CD4-positive, alpha-beta T cell treated with Interleukin-17A for 1 hour (primary cell): ENCODE measurements at places on chromosomes 4 and X.
A peak's percentile ranks its signal among the peaks of the same experiment; 100 is the strongest.

DNA sequence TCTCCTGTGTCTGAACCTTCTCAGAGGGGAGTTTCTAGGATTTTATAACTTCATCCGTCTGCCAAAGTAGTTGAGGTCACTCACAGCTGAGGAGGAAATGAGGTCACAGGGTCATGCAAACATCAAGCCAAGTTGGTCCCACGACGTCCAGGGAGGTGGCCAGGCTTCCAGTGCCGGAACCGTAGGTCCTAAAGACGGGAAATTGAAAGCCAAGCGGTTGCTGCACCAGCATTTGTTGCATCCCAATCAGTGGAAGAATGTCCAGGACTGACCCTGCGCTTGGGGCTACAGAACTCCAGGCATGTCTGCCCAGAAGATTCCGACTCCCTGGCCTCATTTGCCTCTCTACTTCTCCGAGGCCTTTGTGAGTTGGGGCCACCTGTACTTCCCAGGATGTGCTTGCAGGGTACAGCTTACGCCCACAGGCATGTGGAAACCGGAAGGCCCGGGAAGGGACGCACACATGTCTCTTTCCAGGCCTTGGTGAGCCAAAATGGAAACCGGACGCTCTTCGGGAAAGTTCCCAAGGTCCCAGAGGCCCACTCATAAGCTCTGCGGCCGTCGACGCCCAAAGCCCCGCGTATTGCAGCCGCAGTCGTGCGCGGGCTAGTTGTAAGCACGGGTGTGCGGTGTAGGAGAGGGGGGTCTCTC, 9.3 kb downstream of the PRDM8 start:
- no peak for DNase-seq

- DNase-seq, result no peak
Measured at GRCh38 chr4:139921429-139922184, 232.4 kb downstream of the MAML3 start.

GRCh38 chrX:10231461-10231860, 74.7 kb downstream of the CLCN4 start:
- no peak for DNase-seq

DNA sequence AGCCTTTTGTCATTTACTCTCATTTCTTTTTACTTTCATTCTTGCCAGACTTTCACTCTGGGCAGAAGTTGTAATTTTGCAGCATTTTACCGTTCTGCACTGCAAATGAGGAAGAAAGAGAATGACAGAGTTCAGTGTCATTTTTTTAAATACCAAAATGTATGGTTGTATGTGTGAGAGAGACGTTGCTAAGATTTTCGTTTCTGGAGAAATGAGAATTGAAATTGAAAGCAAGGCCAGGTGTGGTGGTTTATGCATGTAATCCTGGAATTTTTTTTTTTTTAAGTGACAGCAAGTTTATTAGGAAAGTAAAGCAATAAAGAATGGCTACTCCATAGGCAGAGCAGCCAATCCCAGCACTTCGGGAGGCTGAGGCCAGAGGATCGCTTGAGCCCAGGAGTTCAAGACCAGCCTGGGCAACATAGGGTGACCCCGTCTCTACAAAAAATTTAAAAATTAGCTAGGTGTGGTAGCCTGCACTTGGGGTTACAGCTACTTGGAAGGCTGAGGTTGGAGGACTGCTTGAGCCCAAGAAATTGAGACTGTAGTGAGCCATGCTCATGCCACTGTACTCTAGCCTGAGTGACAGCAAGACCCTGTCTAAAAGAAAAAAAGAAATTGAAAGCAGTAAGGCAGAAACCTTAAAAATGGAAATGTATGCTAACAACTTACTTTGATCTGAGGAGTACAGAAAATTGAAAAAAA, 12.9 kb downstream of the DCK start:
- peak; percentile 30 for DNase-seq

GRCh38 chr4:17911608-17912007, 100.8 kb downstream of the NCAPG start:
- no peak for DNase-seq

- no peak for DNase-seq
Measured at GRCh38 chr4:68360231-68360968, 10.5 kb upstream of the YTHDC1 start.

- DNase-seq, result no peak
Measured at GRCh38 chrX:150202641-150203247, 160.4 kb upstream of the MAMLD1 start.

DNA sequence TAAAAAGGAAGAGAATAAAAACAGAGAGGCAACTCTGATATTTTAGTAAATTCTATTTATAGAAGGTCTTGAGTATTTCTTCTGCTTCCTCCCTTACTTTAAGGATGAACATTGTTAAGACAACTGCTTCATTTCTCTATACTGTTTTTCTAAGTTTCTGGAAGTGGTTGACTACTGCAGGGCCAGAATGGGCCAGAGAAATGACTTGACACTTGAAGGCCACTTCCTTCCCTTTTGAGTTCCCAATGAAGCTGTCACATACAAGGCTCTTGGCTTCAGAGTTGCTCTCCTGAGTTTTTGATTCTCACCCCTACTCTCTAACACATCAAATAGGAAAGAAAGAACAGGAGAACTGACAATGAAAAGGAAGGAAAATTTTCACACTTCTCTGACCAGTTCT, 37.6 kb downstream of the PKD2 start:
- DNase-seq, result no peak

- DNase-seq, result no peak
Measured at GRCh38 chr4:74114234-74114633, 15.2 kb upstream of the CXCL2 start.

DNA sequence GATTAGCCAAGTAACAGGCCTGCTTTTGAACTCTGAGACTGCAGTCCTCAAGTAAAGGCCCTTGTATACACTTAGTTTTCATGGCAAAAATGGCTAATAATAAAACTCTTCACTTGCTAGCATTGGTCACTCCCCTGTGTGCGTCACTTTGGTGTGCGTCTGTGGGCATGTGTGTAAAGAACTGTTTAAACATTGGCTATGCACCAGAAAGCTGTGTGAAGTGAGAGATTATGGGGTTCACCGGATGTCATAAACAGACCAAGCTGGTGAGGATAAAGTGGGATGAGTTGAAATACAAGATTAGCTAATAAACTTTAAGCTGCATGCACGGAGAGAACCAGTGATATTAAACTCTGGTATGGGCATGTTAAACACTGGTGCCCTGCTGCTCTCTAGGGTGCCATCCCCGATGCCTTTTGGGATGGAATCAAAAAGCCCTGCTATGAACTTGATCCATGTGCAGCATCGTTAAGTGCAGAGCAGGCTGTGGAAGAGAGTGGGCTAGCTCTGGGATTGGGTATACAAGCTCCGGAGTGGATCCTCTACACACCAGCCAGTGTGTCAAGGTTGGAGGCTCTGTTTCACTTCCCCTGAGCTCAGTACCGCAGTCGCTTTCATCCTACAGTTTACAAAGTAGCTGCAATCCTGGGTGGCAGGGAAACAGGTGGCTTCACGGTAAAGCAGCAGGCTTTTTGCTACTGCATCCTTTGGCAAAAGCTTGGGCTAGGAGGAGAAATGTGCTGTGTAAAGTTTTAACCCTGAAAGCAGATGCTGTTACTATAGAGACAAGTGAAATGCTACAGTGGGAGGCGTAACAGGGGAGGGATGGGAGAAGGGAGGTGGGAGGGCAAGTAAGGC, 108.3 kb upstream of the SLC4A4 start:
- DNase-seq, result no peak

DNA sequence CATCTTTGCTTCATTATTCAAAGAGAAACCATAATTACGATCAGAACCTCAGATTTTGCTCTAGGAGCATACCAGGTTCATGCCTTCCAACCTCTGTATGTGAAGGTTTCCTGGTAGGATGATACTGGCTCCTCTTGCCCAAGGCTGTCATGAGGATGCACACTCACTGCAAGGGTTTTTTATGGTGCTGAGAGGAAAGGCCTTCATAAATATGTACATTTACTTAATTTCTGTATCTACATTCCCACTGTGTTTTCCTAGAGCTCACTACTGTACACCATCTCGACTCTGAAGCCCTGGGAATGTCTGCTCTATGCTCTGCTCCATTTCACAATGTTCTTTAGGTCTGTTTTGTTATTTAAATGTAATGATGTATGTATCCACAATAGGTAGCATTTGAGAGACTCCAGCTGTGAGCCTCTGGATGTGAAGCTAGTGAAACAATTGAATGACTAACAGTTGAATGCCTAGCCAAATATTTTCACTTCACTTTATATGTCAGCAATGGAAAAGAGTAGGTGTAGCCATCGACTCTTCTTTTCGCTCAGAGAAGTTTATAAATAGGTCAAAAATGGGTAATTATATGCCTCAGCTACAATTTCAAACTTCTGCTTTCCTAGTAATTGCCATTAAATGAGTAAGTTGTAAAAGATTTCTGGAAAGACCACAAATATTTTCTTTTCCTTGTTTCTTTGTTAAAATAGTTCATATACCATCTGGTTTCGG, 228.0 kb downstream of the PALLD start:
- DNase-seq, result no peak
